ENCODE measurements at places on chromosomes 2 and 18. TPM values are rescaled to one million over a fixed set of nuclear protein-coding genes. Genes with fewer than 3 reads are reported as not detected.

- peak; percentile 68 for DNase-seq
Measured at GRCh38 chr2:72913486-72914205, 3.7 kb upstream of the EMX1 start.

GRCh38 chr2:200703127-200703925 is 108.4 kb upstream of the BZW1 start:
- no peak for DNase-seq

SLC9A2 gene
- total RNA-seq: 2.2 TPM

DNA sequence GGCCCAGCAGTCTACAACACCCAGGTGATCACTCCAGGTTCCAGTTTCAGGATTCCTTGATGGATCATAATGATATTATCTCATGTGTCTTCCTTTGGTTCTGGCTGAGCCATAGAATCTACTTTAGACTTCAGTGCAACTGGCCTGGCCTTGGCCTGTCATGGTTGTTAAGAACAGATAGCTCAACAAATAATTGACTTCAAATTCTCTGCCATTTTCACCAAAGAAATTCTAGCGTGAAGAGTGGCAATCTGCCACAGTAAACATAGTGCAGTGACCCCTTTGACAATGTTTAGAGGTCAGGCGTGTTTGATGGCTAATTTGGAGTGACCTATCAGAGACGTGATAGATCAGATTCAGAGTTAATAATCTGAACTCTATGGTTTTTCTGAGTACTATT is 50.2 kb upstream of the ZNF385B start:
- no peak for DNase-seq

LYPD6B gene
- 96.6 TPM for total RNA-seq

BBS5 gene
- 5.2 TPM for total RNA-seq

DNA sequence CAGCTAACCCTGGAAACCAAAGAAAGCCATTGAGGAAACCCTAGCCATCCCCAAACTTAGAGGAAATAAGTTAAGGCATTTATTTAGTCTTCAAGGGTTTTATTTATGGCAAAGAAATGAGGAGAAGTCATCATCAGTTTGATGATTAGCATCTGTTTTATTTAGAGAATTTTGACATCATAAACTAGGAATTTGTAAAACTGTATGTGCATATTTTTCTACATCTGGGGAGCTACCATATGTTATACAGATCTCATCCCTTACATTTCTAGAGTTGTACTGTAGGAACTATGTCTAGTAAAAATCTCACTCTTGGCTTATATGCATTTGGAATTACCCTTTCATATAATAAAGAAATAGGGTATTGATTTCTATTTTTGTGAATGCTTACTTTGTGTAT is 48.7 kb downstream of the FMNL2 start:
- DNase-seq: no peak

GRCh38 chr2:32614084-32614483 is 13.8 kb upstream of the TTC27 start:
- no peak for DNase-seq

GRCh38 chr2:3449086-3449485 is 69.6 kb downstream of the TRAPPC12 start:
- no peak for DNase-seq

DNA sequence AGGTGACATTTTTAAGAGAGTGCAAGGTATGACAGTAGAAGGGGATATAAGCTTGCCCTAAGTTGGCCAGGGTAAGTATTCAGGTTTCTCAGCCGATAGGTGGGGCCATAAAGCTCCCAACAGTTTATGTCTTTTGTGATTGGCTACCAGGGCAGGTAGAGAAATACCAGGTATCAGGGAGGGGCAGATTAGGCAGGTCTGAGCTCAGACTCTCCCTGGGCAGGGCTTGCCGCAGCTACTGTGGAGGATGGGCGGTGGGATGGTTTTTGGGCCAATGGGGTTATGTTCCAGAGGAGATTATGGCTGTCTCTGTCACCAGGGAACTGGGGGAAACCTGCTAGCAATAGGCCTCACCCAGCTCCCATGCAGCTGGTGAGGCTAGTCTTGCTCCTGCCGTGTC is 211.6 kb downstream of the PTH2R start:
- no peak for DNase-seq

SP140L gene
- 0.91 TPM for total RNA-seq

ERMN gene
- total RNA-seq: not detected

DNA sequence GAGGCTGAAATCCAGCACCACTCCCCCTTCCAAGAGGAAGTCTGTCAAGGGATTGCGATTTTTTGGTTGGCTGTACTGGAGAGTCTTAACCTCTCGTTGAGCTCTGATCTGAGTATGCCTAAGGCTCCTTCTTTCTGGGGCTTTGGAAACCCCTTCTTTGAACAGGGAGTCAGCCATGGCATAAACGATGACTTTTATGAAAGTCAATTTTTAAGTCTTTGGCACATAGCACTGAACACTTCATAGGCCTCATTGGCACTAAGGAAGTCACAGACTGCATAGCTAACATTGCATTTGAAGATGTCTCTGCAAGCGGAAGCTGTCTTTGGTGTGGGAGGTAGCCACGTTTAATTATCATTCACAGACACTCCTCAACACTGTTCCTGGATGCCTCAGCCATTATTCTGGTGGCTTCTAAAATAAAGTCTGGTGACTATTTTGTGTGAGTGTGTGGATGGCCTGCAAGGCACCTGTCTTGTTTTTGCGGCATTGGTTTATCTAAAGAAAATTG is 148.2 kb upstream of the NCK2 start:
- DNase-seq: no peak

- DNase-seq: peak; percentile 53
Measured at GRCh38 chr2:9709539-9710285, 78.9 kb upstream of the YWHAQ start.

Data from lower leg skin (tissue), 4 donors.